ENCODE measurements at places on chromosomes 1 and 21.

GRCh38 chr1:85940656-85941306, 215.8 kb downstream of the COL24A1 start:
- no peak for DNase-seq

GRCh38 chr1:22248746-22249145, 105.8 kb upstream of the WNT4 start:
- no peak for DNase-seq

DNA sequence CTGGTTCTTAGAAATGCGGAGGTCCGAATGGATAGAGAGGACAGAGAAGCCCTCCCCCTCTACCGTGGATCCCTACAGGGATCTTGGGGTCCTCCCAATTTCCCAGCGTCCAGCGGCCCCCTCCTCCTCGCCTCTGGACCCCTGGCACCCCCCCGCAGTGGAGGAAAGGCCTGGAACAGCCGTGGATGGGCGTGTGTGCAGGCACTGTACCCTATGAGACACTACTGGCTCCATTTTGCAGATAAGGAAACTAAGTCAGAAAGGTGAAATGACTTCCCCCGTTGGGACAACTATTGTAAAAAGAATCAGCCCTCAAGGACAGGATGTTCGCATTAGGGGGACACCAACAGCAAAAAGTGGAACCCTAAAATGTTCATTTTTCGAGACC, 931 bp upstream of the CLSTN1 start:
- no peak for DNase-seq

DNA sequence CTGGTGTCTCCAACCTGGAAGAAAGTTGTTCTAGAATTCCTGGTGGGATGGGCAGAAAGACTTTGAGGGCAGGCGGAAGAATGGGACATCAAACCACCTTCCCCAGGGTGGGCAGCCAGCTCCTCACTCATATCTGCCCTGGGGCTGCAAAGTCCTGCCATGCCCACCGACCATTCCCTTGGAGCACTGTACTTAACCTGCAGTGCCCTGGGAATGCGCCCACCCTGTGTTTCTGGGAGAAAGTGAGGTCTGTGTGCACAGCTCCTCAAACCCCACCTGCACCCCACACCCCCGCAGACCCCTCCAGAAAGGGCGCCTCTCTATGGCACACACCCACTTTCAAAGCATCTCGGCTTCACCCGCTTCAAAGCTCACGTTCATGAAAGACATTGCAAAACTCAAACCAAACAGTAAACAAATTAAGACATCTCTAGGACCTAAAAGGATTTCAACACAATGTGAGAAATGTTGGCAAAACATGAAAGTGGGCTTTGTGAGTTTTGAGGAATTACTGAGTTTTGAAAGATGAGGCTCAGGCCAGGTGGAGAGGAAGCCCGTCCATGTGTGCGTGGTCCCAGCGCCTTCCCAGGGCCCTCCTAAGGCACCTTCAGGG, 25.1 kb downstream of the KRTAP10-1 start:
- DNase-seq, result no peak

GRCh38 chr21:38925923-38926322, 120.2 kb downstream of the ETS2 start:
- peak; percentile 30 for DNase-seq

- no peak for DNase-seq
Measured at GRCh38 chr1:183218971-183219615, 33.0 kb downstream of the LAMC2 start.

DNA sequence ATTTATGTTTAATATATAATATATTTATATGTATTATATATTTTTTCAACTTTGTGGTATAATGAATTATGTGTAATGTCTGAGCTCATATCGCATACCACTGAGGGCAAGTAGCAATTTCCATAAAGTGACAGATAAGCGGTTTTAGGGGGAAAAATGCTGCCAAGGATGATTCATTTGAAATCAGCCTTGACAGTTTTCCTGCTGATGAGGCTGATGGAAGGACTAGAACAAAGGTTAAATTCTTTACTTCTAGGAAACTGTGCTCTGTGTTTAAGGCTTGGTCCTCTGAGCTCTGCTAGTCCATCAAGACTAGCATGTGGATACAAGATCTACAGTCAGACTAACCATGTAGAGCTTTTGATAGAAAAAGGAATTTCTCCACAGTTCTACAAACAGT, 19.3 kb upstream of the DDAH1 start:
- DNase-seq, result no peak

DNA sequence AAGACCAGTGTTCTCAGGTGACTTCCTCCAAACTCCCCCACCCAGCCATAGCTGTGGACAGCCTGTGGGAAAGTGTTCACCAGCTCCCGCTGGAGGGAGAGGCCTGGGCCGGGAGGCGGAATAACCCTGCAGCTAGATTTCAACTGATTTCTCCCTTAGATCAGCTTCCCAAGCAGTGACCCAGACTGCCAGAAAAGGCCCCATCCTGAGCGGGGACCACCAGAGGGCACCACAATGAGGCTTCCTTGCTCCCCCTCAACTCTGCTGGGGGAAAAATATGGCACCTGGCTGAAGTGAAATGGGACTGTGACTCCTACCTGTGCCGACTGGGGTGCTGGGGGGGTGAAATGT, 50.8 kb downstream of the RHBG start:
- DNase-seq, result no peak

DNA sequence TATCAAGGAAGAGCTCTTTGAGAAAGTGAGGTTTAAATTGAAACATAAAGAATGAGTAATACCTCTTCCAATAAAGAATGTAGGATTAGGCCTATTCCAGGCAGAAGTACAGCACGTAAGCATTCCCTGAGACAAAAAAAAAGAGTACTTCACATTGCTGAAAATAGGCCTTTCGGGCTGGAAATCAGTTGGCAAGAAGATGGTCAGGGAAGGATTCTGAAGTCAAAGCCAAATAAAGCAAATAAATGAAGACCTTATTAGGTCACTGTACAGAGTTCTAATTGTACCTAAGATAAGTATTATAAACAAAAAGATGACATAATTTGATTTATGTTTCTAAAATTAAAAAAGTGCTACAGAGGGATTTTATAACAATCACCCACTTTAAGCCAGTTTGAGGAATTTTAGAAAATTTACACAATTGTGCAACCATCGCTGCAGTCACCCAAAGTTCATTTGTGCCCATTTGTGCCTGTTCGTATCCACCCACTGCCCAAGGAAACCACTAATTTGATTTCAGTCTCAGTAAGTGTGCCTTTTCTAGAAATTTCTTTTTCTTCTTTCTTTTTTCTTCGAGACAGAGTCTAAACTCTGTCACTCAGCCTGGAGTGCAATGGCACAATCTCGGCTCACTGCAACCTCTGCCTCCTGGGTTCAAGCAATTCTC, 58.6 kb downstream of the FMO4 start:
- no peak for DNase-seq
